ENCODE measurements at places on chromosomes 3 and 15.

- DNase-seq = no peak
These were observed 367.5 kb upstream of the THBS1 start for GRCh38 chr15:39213385-39213840.

DNA sequence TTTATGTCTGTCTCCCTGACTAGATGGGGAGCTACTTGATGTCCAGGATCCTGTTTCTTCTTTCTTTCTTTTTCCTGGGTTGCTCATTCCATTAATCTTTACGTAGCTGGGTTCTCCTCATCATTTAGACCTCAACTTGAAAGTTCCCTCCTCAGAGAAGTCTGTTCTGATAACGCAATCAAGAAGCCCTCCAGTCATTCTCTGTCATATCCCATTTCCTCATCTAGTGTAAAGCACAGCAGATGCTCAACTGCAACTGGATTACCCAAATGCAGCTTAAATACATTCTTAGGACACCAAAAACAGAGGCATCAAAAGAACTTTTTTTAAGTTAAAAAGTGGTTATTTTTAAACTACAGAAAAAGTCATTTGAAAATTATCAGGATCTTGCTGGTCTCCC is 51.7 kb upstream of the ST3GAL6 start:
- no peak for DNase-seq

DNA sequence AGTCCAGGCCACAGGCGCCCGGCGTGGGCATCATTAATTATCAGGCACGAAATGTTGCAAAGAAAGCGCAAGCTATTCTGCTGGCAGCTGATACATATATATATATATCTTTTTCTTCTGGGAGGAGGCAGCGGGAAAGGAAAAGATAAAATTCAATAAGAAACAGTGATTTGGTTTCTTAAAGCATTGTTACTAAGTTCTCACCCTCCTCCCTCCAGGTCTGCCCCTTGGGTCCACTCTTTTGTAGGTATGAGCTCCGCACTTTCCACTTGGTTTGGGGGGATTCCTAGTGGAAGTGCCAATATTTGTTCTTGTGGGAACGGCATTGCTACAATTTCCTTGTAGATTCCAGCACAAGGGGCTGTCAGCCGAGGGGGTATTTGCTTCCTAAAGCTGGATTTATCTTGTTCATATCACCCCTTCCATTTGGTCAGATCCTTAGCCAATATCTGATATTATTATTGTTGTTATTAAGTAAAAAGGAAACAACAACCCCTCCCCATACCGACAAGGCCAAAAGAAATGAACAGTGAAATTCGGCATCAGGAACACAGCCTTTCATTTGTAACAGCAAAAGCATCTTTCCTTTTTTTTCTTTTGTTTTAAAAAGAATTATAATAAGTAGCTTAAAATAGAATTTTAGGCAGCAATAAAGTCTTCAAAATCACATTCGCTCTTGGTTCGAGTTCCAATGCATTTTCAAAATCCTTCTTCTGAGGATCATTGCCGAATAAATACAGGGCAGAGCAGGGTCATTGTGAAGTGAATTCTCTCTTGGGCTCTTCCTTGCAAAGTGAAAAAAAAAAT is 15.6 kb downstream of the ZIC1 start:
- no peak for DNase-seq

DNA sequence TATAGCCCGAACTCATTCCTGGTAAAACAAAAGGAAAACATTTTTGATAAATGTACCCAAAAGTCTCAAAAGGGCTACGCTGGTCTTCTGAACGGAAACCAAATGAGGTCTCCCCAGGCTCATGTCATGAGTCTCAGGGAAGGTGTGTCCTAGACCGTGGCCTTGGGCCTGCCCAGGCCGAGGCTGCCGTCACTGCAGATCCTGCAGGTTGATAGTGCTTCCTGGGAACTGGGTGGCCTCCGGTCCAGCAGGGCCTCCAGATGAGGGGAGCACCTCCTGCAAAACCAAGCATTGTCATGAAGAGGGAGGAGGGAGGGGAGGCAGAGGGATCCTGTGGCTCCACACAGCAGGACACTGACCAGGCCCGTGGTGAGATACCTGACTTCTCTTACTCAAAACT is 37.5 kb downstream of the ZXDC start:
- no peak for DNase-seq

DNA sequence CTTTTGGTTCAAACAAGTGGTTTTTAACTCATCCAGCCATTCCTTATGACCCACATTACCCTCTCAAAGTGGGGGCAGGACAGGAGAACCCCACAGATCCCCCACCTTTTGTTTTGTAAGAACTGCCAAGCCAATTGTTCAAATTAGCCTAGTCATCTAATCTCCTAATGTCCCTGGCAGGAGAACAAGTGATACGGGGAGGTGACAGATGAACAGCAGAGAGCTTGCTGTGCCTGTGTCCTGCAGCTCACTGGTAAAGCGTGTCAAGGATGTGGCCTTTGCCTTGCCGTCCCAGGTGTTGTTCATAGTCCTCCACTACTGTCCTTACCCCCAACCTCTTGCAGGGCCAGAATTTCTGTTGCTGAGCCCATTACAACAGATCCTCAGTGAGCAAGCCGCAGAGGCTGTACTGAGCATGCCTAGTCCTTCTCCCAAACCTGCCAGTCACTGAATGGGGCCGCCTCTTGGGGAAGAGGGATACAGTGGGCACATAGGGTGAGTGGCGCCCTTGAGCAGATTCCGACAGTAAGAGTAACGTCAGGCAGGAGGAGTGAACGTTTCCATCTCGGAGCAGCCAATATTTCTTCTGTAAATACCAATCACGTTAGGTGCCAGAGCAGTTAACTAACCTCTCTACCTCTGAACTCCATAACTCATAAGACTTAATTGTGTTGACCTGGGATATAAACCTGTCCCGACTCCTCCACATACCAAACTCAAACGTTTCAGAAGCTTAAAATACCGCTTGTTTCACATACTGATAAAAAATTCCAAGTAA is 87.4 kb downstream of the ITPR1 start:
- DNase-seq = no peak

GRCh38 chr3:105714453-105714852 is 154.4 kb downstream of the CBLB start:
- no peak for DNase-seq

DNA sequence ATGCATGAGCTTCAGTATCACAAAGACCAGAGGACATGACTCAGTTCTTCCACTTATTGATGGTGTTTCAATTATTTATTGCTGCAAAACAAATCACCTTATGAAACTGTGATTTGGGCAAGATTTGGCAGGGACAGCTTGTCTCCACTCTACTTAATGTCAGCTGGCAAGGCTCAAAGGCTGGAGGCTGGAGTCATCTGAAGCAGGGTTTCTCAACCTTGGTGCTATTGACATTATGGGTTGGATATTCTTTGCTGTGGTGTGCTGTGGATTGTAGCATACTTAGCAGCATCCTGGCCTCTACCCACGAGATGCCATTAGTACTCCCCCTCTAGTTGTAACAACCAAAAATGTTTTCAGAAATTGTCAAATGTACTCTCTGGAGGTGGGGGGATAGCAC is 138.8 kb upstream of the PEX5L start:
- no peak for DNase-seq

GRCh38 chr15:84789762-84790161 is 27.4 kb upstream of the ALPK3 start:
- DNase-seq = no peak

DNA sequence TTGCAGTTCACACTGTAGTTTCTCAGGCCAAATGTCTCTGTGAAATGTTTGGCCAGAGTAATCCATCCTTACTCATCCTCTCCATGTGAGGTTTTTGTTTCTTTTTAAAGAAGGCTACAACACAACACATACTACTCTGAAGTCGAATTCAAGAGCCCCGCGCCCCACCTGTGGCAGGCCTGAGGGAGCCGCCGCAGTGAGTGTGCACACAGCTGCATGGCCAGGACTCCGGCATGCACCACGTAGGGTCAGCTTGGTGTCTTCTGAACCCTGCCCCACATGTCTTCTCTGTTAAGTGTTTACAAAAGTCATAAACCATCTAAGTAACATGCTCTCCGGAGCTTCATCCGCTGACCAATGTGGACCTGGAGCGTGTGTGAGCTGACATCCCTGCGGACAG is 58.7 kb downstream of the PGPEP1L start:
- no peak for DNase-seq
